ENCODE measurements at places on chromosomes 5 and 9. TPM values are rescaled to one million over a fixed set of nuclear protein-coding genes. Genes with fewer than 3 reads are reported as not detected.
A peak's percentile ranks its signal among the peaks of the same experiment; 100 is the strongest.

DNA sequence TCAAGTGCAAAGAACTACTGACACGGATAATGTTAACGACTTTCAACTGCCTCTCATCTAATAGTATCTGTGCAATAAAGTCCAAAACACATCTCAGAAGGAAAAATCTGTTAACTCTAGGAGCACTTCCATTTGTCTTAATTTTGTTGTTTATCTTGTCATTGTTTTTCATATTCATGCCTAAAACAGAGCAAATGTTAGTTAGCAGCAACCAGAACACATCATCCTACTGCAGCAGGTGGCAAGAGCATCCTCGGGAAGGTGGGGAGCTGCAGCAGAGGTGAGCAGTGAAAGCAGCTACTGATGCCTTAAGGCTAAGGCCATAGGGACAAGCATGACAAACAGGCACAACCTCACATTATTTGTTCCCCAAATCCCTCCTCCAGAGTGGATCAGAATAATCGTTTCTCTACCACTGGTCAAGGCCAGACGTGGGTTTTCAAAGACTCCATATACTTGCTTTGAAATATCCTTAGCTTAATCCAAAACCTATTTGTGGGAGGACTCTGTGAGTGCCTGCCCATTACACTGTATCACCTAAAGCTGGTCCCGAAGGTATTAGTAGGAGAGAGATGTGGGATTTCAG, 1.0 kb downstream of the HMGCS1 start:
- peak overlapping the region; percentile 79 for H3K4me3 ChIP-seq
- H3K4me1 ChIP-seq, result peaks cover 58% of the 10 kb centered on the region
- no peaks in the 10 kb centered on the region for H3K27me3 ChIP-seq
- peaks cover 5% of the 10 kb centered on the region for H3K36me3 ChIP-seq
- peak; percentile 12 for DNase-seq
- peak overlapping the region; percentile 7 for H3K27ac ChIP-seq

The NR2F1 gene
- total RNA-seq, result 21.1 TPM

The OLFM1 gene
- 4.0 TPM for total RNA-seq

The INSL6 gene
- not detected for total RNA-seq

The SLC1A3 gene
- 8.5 TPM for total RNA-seq

DNA sequence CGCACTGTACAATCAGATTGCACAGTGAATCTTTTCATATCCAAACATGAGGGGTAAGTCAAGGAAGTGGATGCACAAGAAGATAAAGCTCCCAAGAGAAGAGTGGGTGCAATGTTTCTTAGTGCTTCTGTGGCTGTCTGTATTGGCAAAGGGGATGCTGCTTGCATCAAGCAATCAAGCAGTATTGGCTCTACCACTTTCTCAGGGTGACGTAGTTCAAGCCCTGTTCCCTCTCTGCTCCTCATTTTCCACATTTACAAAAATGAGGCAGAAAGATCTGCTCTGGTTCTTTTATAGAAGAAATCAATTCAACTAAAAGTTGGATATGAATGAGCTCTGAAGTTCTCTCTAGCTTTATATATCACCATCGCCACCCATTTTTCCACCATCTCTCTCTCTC, 2.3 kb downstream of the TNFSF8 start:
- H3K27me3 ChIP-seq, result peaks cover 100% of the 10 kb centered on the region
- H3K36me3 ChIP-seq, result no peaks in the 10 kb centered on the region
- no peak for DNase-seq
- H3K4me3 ChIP-seq, result no peak overlapping the region
- H3K4me1 ChIP-seq, result no peaks in the 10 kb centered on the region

GRCh38 chr9:113341712-113342410, 1.8 kb upstream of the WDR31 start:
- no peak overlapping the region for H3K4me3 ChIP-seq
- no peaks in the 10 kb centered on the region for H3K4me1 ChIP-seq
- peaks cover 23% of the 10 kb centered on the region for H3K27me3 ChIP-seq
- H3K36me3 ChIP-seq, result no peaks in the 10 kb centered on the region
- no peak overlapping the region for H3K27ac ChIP-seq
- DNase-seq, result no peak

The RAPGEF1 gene
- total RNA-seq, result 33.3 TPM

- DNase-seq, result no peak
- no peak overlapping the region for H3K27ac ChIP-seq
- no peaks in the 10 kb centered on the region for H3K4me1 ChIP-seq
Observed at GRCh38 chr5:97835112-97835511, 652.1 kb upstream of the RIOK2 start.

GRCh38 chr5:57550132-57550531, 67.5 kb upstream of the ACTBL2 start:
- H3K4me3 ChIP-seq, result no peak overlapping the region
- no peaks in the 10 kb centered on the region for H3K27me3 ChIP-seq
- peak; percentile 31 for DNase-seq
- H3K4me1 ChIP-seq, result no peaks in the 10 kb centered on the region
- H3K27ac ChIP-seq, result no peak overlapping the region

GRCh38 chr5:77316871-77317661, 106.6 kb downstream of the PDE8B start:
- H3K27me3 ChIP-seq, result no peaks in the 10 kb centered on the region
- H3K4me3 ChIP-seq, result no peak overlapping the region
- no peak overlapping the region for H3K27ac ChIP-seq

GRCh38 chr5:111143910-111144309, 51.8 kb downstream of the WDR36 start:
- H3K4me3 ChIP-seq, result no peak overlapping the region
- DNase-seq, result no peak
- H3K27me3 ChIP-seq, result no peaks in the 10 kb centered on the region
- H3K36me3 ChIP-seq, result no peaks in the 10 kb centered on the region
- no peaks in the 10 kb centered on the region for H3K4me1 ChIP-seq

The DDX4 gene
- total RNA-seq, result 0.09 TPM

The PHF2 gene
- 17.6 TPM for total RNA-seq

GRCh38 chr5:119358530-119358900, 2.7 kb downstream of the TNFAIP8 start:
- no peak for DNase-seq
- no peaks in the 10 kb centered on the region for H3K36me3 ChIP-seq
- H3K4me1 ChIP-seq, result peaks cover 8% of the 10 kb centered on the region
- no peak overlapping the region for H3K4me3 ChIP-seq

The MELK gene
- 112 TPM for total RNA-seq

The CBY3 gene
- total RNA-seq, result not detected

- H3K4me3 ChIP-seq, result no peak overlapping the region
- no peaks in the 10 kb centered on the region for H3K36me3 ChIP-seq
- no peaks in the 10 kb centered on the region for H3K27me3 ChIP-seq
- no peak for DNase-seq
Observed at GRCh38 chr9:107170801-107171200, 112.3 kb upstream of the RAD23B start.

The EMB gene
- total RNA-seq, result 40.6 TPM

DNA sequence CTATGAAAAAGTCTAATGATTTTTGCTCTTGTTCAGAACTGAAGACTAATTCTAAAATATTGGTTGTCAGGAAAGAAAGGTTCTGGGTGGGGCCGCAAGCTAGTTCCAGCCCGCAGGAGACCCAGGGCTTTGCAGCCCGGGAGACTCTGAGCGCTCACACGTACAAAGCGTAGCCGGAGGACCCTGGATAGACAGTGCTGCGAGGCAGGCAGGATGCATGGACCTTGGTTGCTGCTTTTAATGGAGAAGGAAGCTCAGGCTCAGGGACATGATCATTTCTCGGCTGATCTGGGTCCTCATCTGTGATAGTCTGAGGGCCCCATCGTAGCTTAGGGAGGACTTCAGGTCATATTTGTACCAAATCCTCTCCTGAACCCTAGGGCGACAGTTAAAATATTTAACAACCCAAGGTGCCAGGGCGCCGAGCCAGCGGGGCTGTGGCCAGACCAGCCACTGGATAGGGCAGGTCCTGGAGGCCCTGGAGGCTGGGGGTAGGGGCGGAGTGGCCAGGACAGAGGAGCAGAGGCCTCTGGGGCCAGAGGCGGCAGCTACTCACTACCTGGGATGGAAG, 70.1 kb upstream of the UNC5A start:
- no peak overlapping the region for H3K27ac ChIP-seq
- H3K27me3 ChIP-seq, result peaks cover 17% of the 10 kb centered on the region
- DNase-seq, result no peak
- H3K4me1 ChIP-seq, result peaks cover 66% of the 10 kb centered on the region

The PCDHGB1 gene
- total RNA-seq, result 4.3 TPM

DNA sequence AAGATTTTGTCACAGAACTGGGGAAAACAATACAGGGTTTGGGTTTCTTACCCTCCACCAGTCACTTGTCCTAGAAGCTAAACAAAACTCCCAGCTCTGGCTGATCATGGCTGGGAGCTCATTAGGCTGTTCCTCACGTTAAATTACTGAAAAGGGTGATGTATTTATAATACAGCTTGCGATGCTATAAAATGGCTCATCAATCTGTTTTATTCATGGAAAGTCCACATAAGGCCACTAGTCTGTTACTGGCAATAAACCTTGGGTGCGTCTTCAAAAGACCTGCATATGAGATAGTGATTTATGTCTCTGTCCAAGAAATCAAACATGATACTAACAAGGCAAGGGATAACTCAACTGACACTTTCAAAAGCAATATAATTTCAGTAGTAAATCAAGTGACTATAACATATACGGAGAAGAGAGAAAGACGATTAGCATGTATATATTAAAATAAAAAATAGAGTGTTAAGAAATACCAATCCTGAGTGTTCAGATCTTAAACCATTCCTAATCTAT, 219.0 kb downstream of the BNC2 start:
- peaks cover 33% of the 10 kb centered on the region for H3K4me1 ChIP-seq
- no peak overlapping the region for H3K27ac ChIP-seq
- H3K36me3 ChIP-seq, result no peaks in the 10 kb centered on the region
- H3K4me3 ChIP-seq, result no peak overlapping the region
- H3K27me3 ChIP-seq, result no peaks in the 10 kb centered on the region

- no peak overlapping the region for H3K27ac ChIP-seq
- no peaks in the 10 kb centered on the region for H3K4me1 ChIP-seq
- no peaks in the 10 kb centered on the region for H3K27me3 ChIP-seq
Observed at GRCh38 chr5:95382801-95383200, 8.4 kb upstream of the FAM81B start.

DNA sequence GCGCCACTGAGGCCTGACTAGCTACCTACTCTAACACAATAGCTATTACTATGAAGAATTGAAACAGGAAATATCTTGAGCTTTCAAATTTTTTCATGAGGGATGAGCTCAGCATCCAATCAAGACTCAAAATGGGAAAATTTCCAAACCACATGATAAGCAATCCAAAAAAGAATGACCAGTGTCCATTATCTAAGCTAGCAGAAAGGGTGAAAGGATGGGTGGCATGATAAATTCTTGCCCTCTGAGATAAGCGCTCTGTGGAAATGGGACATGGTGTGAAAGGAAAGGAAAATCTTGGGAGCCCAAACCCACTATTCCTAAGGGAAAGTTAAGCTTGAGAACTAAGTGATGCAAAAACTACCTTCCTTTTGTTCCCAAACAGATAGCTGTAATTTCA, 170.2 kb upstream of the NREP start:
- no peaks in the 10 kb centered on the region for H3K27me3 ChIP-seq
- no peaks in the 10 kb centered on the region for H3K4me1 ChIP-seq

DNA sequence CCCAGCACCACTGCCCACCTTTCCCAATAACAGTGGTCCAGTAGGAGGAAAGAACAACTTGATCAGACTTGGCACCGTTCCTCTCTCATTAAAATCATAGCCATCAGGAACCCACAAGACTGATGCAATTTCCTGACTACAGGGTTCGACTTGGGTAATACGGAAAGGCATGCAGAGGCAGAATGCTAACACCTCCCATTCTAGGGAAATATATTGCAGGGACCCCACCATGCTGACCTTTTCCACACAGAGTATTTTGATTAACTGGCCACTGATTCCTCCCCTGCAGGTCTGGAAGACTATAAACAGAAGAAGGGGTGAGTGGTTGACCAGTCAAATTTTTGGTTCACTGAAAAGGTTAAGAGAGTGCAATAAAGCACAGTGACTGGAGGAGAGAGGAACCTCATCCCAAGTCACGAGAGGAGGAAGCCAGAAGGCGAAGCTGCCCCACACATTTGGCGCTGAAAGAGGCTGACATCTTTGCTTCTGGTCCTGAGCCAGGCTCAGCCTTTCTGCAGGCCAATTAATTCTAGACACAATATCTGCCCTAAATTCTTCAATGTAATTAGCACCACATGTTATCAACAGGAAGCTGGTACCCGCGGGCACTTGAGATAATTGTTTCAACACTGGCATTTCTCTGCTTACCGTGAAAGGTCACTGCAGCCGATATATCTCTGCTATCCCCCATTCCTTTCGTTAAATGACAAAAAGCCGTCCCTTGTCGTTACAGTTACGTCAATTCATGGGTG, 64.7 kb upstream of the SPOCK1 start:
- no peak for DNase-seq
- no peaks in the 10 kb centered on the region for H3K36me3 ChIP-seq
- peaks cover 18% of the 10 kb centered on the region for H3K4me1 ChIP-seq
- no peak overlapping the region for H3K27ac ChIP-seq
- no peak overlapping the region for H3K4me3 ChIP-seq
- no peaks in the 10 kb centered on the region for H3K27me3 ChIP-seq

DNA sequence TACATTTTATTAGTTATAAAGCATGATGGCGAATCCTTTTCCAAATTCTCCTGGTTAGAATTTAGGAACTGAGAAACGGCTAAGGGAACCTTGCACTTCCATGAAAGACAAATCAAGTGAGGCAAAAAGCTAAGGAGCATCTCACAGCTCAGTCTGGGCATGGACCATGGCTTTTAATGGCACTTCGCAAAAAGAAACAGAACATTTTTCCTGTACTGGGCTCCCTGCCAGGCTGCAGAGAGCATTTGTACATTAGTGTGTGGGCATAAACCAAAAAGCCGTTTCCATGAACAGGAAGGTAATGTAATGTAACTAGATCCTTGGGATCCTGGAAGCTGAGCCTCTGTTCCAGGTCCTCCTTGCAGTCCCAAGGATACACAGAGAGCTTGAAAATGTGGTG, 354.2 kb downstream of the MRPS30 start:
- no peak for DNase-seq
- no peaks in the 10 kb centered on the region for H3K27me3 ChIP-seq
- no peaks in the 10 kb centered on the region for H3K4me1 ChIP-seq
- H3K27ac ChIP-seq, result no peak overlapping the region
- no peak overlapping the region for H3K4me3 ChIP-seq

- no peak for DNase-seq
- H3K4me1 ChIP-seq, result no peaks in the 10 kb centered on the region
- no peaks in the 10 kb centered on the region for H3K27me3 ChIP-seq
- no peak overlapping the region for H3K27ac ChIP-seq
- H3K4me3 ChIP-seq, result no peak overlapping the region
Observed at GRCh38 chr9:78552802-78553201, 255.9 kb downstream of the PSAT1 start.

DNA sequence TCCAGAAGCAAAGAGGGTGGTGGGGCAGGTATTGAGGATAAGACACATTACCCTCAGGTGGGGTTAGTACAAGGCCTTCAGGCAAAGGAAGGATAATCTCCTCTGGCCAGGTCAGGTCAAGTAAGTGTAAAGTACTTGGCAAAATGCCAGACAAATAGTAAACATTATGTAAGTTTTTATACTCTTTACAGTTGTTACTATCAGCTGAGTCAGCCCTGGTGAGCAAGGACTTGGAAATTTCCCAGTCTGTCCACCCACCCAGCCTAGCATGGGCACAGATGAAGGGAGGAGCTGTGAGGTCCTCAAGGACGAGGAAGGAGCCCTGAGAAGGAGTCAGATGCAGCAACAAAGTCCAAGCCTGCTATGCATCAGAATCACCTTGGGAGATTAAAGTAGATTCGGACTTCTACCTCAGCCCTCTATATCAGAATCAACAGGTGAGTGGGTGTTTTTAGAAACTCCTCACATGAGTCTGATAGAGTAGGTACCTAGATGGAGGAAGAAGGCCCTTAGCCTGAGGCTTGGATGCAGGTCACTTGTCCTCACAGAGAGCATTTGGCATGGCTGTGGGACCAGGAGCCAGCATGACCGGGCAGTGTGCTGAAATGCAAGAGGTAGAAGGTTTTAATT, 50.2 kb upstream of the BARX1 start:
- no peaks in the 10 kb centered on the region for H3K4me1 ChIP-seq
- H3K36me3 ChIP-seq, result no peaks in the 10 kb centered on the region
- H3K27me3 ChIP-seq, result no peaks in the 10 kb centered on the region
- H3K27ac ChIP-seq, result no peak overlapping the region

Measured in neural progenitor cell (in vitro differentiated cells).